Activated T-cell treated with anti-CD3 and anti-CD28 coated beads, Interleukin-2, amount 50 U/mL, for 1 hour (primary cell): ENCODE measurements at places on chromosomes 1 and 21.

- no peak for DNase-seq
Observed at GRCh38 chr1:214321705-214322453, 40.9 kb downstream of the SMYD2 start.

GRCh38 chr1:45543581-45544417 is 6.8 kb upstream of the AKR1A1 start:
- peak; percentile 64 for DNase-seq

DNA sequence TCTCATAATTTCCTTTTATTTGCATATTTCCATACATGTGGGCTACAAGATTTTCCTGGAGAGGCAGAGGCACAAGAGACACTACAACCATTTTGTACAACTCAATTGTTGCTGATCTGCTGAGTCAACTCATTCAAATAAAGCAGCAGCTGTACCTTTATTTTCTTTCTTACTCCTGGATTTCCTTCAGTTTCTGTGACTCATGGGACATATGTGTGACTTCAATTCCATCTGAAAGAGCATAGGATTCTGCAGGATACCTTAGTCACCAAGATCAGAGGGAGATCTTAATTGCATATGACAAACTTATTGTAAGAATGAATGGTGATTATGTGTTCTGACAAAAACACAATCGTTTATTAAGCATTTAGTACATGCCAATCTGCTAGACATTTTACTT is 2219.4 kb downstream of the NCAM2 start:
- DNase-seq = no peak

GRCh38 chr1:204398197-204399125 is 13.2 kb downstream of the PPP1R15B start:
- DNase-seq = peak; percentile 48

DNA sequence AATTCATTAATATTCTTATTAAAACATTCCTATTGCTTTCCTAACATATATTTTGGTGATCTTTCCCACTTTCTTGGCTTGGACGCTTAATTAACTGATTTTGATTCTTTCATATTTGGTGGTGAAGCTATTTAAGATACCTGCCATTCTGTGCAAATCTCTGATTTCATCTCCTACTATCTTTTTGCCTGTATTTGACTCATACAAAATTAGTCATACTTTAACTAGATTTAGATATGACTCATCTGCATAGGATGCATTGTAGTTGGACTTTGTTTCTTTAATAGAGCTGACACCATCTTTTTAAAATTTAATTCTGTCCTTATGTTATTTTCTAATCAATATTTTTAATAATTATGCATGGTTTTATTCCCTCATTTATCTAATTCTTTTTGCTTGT is 93.8 kb upstream of the PLPPR4 start:
- no peak for DNase-seq

DNA sequence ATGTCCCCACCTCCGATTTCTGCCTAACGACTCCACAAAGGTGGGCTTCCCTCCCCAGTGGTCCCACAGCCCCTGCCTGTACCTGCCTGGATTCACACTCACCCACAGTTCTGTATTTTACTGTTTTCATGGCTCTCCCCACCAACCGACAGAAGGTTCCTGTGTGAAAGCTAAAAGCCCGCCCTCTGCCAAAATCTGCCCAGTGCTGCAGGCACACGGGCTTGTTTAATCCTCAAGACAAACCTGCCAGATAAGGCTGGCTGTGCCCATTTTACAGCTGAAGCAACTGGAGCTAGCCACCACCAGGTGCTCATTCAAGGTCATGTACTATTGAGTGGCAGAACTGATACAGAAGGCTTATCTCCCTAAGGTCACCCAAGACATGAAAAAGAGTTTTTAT is 114.5 kb downstream of the HIVEP3 start:
- no peak for DNase-seq

GRCh38 chr1:91201694-91202093 is 179.9 kb upstream of the ZNF644 start:
- no peak for DNase-seq

GRCh38 chr1:178563099-178563820 is 50.4 kb downstream of the TEX35 start:
- DNase-seq = no peak

DNA sequence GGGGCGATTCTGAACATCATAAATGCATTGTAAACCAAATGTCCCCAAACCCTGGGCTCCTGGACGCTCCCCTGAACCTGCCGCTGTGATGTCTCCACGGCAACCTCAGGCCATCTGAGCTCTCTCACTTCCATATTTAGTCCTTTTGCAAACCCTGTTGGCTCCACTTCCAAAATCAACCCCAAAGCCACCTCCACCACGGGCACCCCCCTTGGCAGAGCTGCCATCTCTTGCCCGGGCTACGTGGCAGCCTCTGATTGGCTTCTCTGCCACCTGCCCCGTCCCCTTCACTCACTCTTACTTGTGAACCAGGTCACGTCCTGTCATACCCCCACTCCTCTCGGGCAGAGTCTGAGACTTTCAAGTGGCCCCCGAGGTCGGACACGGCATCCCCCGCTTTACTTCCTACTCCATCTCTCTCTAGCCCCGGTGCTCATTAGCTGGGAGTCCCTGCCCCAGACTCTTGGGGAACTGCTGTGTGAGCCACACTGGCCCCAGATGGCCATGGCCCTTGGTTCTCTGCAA is 15.8 kb downstream of the PRXL2B start:
- no peak for DNase-seq

GRCh38 chr1:38465460-38465859 is 394.1 kb downstream of the RRAGC start:
- DNase-seq = no peak

- no peak for DNase-seq
Observed at GRCh38 chr1:2375923-2376260, 15.5 kb downstream of the MORN1 start.

DNA sequence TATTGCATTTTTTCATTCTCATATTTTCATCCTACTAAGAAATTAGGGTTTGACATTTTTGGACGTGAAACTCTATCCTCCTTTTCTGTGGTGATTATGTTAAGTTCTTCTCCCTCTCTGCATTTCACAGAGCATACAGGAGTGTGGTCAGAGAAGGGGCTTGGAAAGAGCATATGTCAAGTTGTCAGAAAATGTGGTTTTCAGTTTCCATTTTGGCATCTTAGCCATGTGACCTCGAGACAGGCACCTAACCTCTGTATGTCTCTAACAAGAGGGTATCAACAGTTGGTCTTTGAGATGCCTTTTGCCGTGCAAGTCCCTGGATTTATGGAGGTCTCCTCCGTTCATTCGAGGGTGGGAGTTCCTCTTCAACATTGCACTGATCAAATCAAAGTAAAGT is 140.7 kb downstream of the CYYR1 start:
- no peak for DNase-seq

DNA sequence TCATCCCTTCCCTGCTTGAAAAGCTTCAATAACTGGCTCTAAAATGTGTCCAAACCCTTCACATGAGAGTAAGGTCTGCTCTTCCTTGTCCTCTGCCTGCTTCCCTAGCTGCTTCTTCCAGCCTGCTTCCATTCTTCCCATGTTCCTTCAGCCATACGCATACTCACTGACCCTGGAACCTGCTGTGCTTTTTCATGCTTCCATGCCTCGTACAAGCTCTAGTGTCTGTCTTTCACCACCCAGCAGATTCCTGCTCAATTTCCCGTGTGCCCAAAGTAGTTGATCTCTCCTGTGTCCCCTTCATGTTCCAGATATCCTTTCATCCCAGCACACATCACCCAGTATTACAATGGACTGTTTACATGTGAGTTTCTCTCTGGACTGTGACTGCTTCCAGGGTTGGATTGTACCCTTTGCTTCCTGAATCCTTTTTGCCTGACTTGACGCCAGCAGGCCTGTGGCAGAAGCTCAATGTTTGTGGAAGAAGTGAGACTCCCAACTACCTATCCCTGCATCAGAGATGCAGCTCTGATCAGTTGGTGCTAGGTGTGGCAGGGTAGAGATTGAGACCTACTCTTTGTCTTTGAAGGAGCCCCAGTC is 35.9 kb upstream of the RNF19B start:
- DNase-seq = no peak

DNA sequence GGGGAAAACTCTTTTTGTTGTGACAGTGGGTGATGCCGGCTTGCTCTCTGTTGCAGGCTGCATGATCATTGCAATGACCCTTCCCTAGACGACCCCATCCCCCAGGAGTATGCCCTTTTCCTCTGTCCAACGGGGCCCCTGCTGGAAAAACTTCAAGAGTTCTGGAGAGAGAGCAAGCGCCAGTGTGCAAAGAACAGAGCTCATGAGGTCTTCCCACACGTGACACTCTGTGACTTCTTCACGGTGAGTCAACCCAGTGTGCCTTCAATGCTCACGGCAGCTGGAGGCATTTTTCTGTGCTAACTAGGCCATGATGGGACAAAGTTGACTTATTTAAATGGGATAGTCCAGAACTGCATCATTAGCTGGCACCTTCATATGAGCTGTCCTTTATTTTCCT is 5.7 kb downstream of the UBASH3A start:
- no peak for DNase-seq
